ENCODE measurements at places on chromosomes 2 and 18.

DNA sequence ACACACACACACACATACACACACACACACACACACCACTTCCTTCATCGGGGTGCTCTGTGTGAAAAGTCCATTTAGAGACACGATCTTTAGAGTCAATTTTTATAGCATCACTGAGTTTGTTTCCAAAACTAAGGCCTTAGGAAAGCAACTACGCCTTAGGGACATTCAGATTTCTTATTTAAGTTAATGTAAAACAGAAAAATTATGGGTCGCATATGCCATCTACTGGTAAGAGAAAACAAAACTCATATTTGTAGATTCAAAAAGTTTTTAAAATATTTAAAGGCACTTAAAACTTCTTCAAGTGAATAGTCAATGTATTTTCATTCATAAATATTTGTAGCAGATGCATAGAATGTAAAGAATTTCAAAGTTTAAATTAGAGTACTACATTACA is 166.2 kb downstream of the ATAD2B start:
- no peak for DNase-seq

- DNase-seq: no peak
Observed at GRCh38 chr2:136377423-136378382, 259.8 kb upstream of the CXCR4 start.

DNA sequence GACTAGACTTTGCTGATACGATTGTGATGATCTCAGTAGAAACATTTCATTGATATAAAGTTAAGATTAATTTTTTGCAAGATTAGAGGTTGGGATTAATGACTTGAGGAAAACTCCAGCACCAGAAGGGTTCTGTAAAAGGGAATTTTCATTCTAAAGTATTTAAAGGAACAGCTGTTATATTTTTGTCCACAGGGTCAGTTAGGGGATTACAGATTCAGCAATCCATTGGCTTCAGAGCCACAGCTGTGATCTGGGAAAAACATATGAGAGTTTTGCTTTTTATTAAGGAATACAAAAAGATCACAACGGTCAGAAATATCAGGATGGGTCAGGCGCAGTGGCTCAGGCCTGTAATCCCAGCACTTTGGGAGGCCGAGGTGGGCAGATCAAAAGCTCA is 19.6 kb upstream of the REV1 start:
- DNase-seq: no peak

GRCh38 chr2:180231015-180231414 is 223.9 kb upstream of the CWC22 start:
- DNase-seq: no peak

DNA sequence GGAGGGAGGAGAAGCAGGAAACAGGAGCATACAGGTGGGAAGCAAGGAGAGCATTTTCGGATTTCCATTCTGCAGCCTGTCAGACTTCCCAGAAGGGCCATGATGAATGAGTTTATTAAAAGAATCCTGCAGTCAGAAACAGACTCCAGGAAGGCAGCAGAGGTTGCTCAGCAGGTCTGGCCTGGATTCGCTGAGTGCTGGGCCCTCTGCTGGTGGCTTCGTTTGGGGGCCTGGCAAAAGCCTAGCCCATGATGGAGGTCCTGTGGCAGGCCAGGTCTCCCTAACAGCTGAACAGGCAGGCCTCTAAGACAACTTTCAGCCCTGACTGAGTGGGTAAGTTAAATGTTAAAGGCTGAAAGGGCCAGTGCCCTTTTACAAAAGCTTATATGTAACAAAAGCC is 108.2 kb upstream of the CAPN13 start:
- DNase-seq: no peak

DNA sequence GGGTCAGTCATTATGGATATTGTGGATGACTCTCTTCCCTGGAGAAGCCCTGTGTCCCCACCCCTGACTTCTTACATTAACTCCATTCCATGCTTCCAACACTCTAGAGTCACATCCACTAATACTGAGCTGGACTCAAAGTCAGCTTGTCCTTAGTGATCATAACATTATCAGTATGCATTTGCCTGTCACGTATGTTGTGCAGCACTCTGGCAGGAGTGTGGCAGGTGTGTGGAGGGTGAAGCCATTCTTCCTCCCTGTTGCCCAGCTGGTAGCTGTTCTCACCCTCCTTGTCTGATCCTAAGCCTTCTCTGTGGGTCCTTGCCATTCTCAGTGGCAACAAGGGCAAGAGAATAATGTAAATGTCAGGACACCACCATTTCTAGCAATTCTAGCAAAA is 334.1 kb upstream of the RAB6C start:
- no peak for DNase-seq

- no peak for DNase-seq
Observed at GRCh38 chr18:10432781-10433180, 21.7 kb upstream of the APCDD1 start.

DNA sequence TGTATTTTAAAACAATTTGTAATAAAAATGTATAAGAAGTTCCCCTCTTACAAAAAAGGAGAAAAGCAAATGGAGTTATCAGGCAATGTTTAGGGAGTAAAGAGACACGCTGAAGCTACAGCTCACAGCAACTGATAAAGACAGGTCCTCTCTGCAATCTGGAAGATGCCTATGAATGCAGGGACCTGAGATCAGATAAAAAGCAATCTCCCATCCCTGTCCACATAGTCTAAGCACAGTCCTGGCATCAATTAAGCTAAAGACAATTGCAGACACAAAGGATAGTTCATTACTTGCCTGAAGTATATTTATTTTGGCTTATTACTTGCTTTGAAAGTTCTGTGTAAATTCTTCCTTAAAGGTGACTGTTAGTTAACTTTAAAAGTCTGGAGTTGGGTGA is 5.0 kb downstream of the EIF2AK3 start:
- no peak for DNase-seq

DNA sequence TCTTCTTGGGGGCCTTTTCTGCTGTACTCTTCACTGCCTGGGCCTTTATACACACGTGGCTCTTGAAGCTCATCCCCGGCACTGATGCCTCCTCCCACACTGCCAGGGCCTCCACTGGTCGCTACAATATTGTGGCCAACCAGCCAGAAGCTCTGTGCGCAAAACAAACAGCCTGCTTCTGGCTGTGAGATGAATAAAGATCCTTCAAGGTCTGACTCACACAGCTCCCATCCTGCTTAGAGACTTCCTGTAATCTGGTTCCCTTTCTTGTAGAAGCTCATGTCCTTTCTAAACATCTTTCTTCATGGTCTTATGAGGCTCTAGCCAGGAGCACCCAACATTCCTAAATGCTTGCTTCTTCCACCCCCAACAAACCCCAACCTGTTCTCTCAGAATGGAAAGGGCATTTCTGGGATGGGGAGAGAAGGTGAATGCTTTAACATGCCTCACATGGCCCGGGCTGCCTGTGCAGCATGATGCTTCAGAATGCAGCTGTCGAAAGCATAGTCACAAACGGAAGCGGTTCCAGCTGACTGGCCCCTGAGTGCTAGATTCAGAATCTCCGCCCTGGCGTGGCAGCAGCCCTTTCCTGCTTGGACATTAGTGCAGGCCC is 24.6 kb downstream of the NRP2 start:
- no peak for DNase-seq

- DNase-seq: no peak
Observed at GRCh38 chr2:239687441-239687840, 286.6 kb upstream of the HDAC4 start.

DNA sequence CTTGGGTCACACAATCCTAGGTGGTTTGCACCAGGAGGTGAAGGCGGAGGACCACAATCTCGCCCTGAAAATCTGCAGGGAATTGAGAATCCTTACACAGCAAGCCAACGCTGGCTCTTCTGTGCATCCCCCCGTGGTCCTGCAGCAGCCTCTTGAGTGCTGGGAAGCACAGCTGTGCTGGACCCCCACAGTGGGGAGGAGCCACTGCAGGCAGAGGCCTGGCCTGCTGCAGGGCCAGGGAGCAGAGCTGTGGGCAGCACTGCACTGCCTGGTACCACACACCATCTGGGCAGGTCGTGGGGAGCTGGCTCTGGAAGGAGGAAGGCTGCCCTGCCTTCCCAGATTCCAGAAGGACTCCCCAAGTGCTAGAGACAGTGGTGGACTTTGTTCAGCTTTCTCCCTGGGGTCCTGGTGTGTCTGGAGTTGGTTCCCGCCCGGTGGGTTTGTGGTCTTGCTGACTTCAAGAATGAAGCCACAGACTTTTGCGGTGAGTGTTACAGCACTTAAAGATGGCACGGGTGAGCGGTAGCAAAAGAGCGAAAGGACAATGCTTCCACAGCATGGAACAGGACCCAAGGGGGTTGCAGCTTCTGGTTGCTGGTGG is 106.3 kb downstream of the FAM168B start:
- no peak for DNase-seq

- DNase-seq: no peak
Observed at GRCh38 chr2:134336921-134337320, 83.0 kb downstream of the MGAT5 start.

- no peak for DNase-seq
Observed at GRCh38 chr18:23238651-23239349, 103.5 kb downstream of the CABLES1 start.

DNA sequence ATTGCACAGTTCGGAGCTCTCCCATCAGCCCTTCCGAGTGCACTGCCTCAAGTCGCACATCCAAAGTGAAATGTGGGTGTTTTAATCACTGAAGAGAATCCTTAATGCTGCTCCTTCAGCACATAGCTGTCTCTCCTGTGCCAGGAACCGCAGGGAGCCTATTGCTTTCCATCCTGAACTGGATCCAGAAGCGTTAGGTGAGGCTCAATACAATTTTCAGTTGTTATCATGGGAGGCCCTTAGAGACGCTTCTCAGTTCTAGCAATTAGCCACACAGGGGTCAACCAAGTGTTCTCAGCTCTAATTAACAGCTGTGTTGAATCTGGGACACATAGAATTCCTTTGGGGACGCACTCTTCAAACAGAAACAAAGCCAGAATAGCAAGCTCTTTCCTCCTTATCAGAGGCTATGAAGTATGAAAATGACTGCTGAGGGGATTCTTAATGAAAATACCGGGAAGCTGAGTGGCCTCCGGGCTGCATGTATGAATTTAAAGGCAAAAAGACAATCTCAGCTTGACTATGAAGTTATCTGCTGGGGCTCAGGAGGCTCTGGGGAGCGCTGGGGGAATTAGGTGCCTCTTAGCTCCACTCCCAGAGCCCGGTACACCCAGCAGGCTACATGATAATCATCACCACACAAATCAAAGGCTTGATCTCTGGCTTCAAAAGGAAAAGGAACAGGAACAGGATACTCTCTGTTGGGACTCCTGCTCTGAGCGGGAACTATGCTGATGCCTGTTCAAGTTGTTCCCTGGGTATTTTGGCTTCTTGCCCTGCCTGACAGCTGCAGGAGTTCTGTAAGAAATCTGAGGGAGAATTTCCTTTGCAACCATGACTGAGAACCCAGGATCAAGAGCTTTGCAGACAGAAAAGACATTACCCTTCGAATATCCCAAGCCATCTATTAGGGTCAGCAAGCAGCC is 55.4 kb upstream of the NCOA1 start:
- DNase-seq: no peak

DNA sequence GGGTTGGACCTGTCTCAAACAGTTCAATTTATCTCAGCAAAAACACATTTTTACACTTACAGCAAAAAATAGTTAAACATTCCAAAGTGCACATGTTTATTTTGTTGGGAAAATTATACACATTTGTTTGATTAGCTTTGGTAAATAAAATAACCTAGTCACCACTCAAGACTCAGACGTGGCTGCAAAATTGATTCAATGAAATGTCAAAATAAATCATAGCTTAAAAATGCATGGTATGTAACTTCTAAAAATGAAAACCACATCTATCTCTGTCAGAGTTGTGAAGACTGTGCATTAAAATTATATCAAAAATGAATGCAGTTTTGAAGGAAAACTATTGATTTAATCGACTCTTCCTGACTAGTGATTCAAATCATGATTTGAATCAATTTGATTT is 56.7 kb downstream of the GALNT14 start:
- no peak for DNase-seq

DNA sequence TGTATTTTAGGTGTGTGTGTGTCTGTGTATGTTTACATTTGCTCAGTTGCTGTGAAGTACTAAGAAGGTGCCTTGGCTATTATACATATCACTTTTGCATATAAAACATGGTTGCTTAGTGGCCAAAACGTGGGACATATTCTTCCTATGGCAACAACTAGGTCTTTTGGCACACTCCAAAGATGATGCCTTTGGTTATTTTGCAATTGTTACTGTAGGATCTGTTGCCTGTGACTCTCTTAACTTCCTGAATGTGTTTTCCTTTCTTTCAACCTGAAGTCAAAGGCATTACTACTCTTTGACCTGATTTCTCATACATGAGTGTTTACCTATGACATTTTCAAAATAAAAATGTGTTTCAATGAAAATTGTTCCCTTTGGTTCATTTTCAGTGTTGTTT is 160.5 kb downstream of the UBE2E3 start:
- no peak for DNase-seq

GRCh38 chr18:25557011-25557410 is 205.0 kb upstream of the ZNF521 start:
- no peak for DNase-seq

DNA sequence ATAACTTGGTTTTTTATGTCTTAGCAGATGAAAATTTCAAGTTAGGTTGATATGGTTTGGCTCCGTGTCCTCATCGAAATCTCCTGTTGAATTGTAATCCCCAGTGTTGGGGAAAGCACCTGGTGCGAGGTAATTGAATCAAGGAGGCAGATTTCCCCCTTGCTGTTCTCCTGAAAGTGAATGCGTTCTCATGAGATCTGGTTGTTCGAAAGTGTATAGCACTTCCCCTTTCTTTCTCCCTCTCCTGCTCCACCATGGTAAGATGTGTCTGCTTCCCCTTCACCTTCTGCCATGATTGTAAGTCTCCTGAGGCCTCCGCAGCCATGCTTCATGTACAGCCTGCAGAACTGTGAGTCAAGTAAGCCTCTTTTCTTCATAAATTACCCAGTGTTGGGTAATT is 242.1 kb upstream of the TNP1 start:
- DNase-seq: no peak

DNA sequence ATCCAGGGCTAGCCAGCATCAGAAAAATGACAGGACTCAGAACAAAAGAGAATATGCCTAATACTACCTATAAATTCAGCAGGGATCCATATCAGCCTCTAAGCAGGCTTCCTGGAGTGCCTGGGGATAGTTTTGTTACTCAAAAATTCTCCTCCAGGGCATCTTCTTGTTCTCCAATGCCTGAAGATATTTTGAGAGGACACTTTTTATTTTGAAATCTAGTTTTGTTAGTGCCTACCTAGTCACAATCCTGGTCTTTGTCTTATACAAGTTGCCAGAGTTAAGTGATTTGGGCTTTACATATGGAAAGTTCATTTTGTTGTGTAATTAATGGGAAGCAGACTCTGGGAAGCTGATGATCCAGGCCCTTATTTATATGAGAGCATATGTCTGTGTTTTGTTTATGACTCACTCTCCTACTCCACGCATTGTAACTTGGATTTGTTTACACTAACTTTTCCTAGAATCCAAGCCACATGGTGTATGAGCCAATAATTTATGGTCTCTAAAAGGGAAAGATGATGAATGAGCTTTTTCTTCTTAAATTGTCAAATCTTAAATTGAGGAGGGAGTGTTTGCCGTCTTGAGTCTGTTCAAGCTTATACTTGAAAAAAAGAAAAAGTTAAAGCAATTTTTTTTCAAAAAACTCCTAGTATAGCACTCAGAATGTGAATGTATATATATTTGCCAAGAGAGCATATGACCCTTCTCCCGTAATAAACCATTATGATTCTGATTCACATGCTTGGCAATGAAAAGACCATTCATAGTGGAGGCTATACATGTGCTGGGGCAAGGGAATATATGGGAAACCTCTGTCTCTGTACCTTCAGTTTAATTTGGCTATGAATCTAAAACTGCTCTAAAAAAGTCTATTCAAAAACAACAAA is 370.3 kb downstream of the SETBP1 start:
- no peak for DNase-seq

All from CD4-positive, alpha-beta T cell treated with Interleukin-1 beta for 1 hour (primary cell).